Right lobe of liver (tissue), 6 donors: ENCODE measurements at places on chromosomes 7 and 10. TPM values are rescaled to one million over a fixed set of nuclear protein-coding genes. Genes with fewer than 3 reads are reported as not detected.

- DNase-seq, result no peak
Measured at GRCh38 chr7:50584793-50585408, 19.7 kb upstream of the DDC start.

DNA sequence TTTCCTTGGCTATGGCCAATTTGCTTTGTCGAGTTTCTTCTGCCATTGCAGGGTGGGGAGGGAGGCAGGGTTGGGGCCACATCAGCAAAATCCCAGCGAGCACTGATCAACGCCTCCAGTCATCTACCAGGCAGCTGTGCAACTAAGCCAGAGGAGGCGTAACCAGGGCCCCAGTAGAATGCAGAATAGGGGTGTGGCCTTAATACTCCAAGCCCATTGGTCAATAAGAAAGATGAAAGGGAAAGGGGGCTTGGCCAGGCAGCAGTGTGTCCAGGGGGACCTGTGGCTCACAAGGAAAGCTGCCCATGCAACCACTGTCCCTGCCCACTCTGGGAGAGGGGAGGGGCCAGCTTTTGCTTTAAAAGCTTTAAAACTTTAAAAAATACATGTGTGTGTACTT lies 21.5 kb upstream of the GGCT start:
- no peak for DNase-seq

GDF2 gene
- 8.0 TPM for total RNA-seq

ELN gene
- 3.0 TPM for total RNA-seq

DNA sequence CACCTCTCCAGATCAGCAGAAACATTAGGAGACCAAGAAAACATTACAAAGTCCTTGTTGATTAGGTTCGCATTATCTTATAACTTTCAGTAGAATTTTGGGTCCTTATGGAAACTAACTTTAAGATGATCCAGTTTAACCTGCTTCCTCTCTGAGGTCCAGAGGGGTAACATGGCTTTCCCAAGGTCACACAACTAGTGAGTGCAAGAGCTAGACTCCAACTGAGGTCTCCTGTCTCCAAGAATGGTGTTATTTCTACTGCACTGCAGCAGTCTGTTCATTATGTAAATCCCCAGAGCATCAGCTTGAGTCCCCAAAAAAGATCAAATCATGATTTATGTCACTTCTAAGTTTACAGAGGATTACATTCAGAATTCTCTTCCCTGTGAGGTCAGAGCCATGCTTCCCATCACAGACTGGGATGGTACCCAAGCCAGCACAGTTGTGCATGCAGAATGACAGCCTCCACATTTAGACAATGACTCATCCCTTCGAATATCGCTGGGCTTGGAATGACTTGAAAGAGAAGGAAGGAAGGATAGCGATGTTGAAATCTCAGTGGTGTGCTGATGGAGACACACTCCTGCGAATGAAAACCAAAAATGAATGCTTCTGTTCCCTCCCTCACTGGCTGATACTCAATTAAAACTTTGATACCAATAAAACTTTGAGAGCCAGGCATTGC lies 163.1 kb upstream of the PLXNA4 start:
- DNase-seq, result no peak

DNA sequence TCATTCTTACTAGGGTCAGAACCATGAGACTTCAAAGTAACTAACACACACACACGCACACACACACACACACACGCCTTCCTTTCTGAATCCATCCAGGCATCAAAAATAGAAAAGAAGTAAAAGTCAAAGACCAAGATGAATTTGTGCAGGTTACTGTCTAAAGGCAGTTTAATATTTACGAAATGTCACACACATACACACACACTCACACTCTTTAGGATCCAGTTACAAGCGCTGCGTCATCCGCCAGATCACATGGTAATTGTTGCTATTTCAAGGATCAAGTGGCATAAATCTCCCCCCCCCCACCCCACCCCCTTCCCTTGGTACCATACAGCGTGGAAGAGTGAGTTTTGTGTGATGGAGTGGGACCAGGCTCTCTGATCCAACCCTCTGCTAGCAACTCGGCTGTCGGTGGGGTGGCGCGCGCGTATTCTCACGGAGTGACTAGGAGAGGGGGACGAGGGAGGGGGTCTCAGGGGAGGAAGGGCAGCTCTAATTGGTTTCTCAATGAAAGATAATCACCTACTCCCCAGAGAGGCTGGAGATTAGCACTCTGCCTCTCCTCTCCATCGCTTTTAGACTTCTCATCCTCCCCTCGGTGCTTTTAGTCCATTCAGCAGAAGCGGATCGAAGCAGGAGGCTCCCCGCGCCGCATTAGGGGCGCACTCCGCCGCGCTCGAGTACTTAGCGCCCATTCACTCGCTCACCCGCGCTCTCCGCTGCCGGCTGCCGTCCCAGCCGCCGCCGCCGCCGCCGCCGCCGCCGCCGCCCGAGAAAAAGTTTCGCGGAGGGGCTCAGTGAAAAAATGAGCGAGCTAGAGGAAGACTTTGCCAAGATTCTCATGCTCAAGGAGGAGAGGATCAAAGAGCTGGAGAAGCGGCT lies 83.5 kb upstream of the PRKG1 start:
- DNase-seq, result no peak

DNA sequence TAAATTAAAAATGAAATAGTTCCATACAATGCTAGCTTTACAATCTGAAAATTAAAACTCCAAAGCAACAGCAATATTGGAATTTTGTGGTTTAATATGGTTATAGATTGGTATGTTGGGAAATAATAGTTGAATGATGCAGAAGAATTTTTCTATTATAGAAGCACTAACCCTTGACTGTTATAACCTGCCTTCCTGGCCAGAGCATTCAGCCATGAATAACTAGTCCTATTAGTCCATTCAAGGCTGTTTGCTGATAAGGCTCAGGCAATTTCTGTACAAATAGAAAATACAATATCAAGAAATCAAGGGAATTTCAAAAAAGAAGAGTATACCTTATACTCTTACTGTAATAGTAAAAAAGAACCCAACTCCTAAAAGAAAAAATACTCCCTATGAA lies 101.6 kb upstream of the SP4 start:
- no peak for DNase-seq

GRCh38 chr7:17183630-17184328 lies 114.7 kb upstream of the AHR start:
- no peak for DNase-seq

- DNase-seq, result no peak
Measured at GRCh38 chr7:23136216-23136615, 30.6 kb downstream of the KLHL7 start.

SPDYE6 gene
- total RNA-seq, result not detected

GRCh38 chr10:5523796-5524574 lies 776 bp upstream of the CALML3 start:
- DNase-seq, result no peak

GRCh38 chr10:84416245-84416555 lies 87.8 kb downstream of the CCSER2 start:
- DNase-seq, result no peak

GRCh38 chr10:43225787-43226153 lies 41.1 kb downstream of the RASGEF1A start:
- DNase-seq, result peak; percentile 39

- DNase-seq, result no peak
Measured at GRCh38 chr10:63206997-63207811, 74.1 kb downstream of the NRBF2 start.

DNA sequence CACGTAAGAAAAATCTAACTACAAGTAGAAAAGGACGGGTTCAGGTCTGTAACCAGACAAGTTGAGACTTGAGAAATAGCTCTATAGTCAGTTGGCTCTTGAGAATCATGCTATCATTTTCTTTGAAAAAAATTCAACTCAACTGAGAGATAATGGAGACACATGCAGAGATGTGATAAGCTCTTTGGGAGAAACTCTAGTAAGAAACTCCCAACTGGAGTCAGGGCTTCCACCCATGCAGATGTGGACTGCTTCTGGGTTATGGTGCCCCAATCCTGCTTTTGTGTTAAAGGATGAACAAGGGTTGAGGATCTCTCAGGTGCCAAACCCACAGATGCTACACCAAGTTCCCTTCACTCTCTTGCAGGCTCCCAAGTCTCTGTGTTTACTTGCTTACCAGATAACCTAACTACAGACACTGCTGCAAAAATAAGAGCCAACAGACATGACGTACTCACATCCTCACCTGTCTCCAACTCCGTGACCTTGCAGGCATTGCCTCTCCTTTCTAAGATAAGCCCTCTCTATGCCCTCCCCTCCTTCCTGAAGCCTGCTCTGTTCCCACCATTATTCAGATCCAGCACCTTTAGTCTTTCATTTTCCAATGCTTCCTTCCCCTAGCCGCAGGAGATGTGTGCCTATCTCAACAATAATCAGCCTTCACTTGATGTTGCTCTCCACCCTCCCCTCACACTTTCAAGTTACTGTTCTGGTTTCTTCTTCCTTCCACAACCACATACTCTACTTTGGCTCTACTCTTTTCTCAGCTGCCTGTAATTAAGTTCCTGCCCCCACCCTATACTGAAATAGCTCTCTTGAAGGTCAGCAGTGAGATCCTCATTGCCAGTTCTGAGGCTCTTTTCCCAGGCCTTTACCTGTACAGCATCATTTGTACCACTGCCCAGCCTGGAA lies 130.0 kb downstream of the ICA1 start:
- no peak for DNase-seq

MEIG1 gene
- not detected for total RNA-seq

- DNase-seq, result peak; percentile 51
Measured at GRCh38 chr10:132462463-132463332, 65.7 kb downstream of the PWWP2B start.

- no peak for DNase-seq
Measured at GRCh38 chr7:120735791-120736190, 122.2 kb downstream of the TSPAN12 start.

ANK3 gene
- 15.8 TPM for total RNA-seq

CLCN1 gene
- total RNA-seq, result not detected

GRCh38 chr10:119061352-119061751 lies 19.3 kb downstream of the EIF3A start:
- no peak for DNase-seq

HOGA1 gene
- 40.3 TPM for total RNA-seq

DNA sequence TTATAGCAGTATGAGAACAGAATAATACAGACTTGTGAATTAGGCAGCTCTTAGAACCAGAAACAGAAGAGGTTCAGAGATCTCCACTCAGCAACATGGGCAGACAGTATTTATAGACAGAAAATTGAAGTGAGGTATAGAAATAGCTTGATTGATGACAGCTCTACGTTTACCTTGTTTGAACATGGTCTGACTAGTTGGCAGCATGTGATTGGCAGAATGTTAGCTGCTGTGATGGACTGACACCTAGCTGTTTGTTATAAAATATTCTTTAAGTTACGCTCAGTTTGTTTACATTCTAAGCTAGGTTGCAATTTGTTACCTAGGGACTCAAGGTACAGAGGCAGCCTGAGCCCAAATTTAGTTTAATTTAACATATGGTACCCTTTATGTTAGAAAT lies 73.7 kb upstream of the TMEM229A start:
- DNase-seq, result no peak

- DNase-seq, result no peak
Measured at GRCh38 chr7:94205529-94205928, 189.2 kb upstream of the COL1A2 start.

NODAL gene
- not detected for total RNA-seq

DNA sequence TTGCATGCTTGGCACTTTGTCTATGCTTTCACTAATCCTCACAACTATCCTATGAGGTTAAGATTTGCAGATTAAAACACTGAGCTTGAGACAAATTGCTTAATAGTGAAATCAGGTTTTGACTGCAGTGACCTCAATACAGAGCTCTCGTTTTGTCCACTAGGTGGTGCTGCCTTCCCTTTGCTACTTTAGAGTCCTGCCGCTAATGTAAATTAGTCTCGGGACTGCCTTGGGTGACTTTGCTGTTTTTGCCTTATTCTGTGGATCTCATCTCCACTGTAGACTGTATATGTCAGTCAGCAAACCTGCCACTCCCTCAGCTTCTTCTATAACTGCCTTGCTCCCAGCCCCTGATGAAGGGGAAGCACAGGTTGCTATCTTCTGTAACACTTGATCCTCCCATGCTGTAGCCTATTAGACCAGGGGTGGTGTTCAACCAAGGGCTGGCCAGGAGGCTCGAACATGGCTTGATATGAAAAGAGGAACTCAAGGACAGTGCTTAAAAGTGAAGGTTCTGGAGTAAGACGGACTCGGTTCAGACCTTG lies 26.0 kb downstream of the ASB4 start:
- DNase-seq, result peak; percentile 37

GRCh38 chr7:118280319-118281012 lies 56.0 kb downstream of the ANKRD7 start:
- DNase-seq, result no peak

DNA sequence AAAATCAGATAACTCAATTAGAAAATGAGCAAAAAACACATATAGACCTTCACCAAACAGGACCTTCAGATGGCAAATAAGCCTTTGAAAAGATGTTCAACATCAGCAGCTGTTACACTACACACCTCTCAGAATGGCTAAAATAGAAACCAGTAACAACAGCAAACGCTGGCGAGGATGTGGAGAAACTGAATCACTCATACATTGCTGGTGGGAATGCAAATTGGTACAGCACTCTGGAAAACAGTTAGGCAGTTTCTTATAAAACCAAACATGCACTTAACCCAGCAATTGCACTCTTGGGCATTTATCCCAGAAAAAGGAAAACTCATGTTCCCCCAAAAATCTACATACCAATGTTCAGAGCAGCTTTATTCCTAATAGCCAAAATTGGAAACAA lies 37.7 kb upstream of the SMARCD3 start:
- DNase-seq, result no peak

GRCh38 chr10:110216240-110216639 lies 8.8 kb downstream of the MXI1 start:
- no peak for DNase-seq

- no peak for DNase-seq
Measured at GRCh38 chr10:11322698-11323097, 288.8 kb downstream of the USP6NL start.

DNA sequence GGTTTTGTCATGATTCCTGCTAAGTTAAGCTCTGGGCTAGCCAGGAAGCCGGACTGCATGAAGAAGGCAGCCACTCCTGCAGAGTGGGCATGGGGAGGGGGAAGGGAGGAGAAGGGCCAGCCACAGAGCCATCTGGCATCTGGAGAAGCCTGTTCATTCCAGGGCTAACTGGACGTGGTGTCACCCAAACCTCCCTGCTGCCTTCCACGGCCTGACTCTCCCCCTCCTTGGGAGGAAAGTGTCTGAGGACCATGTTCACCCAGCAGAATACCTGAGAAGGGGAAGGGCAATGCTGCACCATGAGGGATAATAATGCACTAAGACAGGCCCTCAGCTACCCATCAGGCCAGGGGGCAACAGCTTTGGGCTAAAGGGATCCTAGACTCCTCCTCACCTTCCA lies 15.4 kb downstream of the AQP1 start:
- peak; percentile 19 for DNase-seq

CALHM1 gene
- not detected for total RNA-seq

- DNase-seq, result no peak
Measured at GRCh38 chr7:30406664-30407425, 71.7 kb downstream of the NOD1 start.

DNA sequence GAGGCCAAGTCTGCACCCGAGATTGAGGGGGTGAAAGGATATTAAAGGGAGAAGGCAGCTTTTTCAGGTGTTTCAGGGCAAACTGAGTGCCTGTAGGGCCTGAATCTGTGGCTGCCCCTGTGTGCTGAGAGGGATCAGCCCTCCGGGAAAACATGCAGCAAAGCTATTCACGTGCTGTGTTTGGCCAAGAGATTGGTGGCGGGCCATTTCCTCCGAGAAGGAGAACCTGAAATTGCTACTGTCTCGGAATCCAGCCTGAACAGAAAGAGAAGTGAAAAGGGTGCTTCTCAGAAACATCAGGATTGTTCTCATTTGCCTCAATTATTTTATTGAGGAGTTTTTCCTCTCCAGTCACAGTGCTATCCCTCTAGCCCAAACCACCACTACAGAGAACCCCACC lies 16.0 kb downstream of the GIMAP5 start:
- DNase-seq, result no peak
